Cerebellar cortex (tissue), 1 donor: ENCODE measurements at places on chromosomes 12 and 14.
A peak's percentile ranks its signal among the peaks of the same experiment; 100 is the strongest.

GRCh38 chr12:122996188-122996601 is 15.7 kb downstream of the ARL6IP4 start:
- DNase-seq: peak; percentile 35

- DNase-seq: peak; percentile 20
Measured at GRCh38 chr14:61101803-61102548, 120.9 kb downstream of the SLC38A6 start.

GRCh38 chr14:67673451-67673850 is 981 bp downstream of the VTI1B start:
- DNase-seq: no peak

GRCh38 chr14:90632871-90633270 is 183.4 kb downstream of the TTC7B start:
- DNase-seq: no peak

GRCh38 chr12:12890543-12891079 is 751 bp upstream of the GPRC5A start:
- DNase-seq: peak; percentile 75

- DNase-seq: no peak
Measured at GRCh38 chr12:38588624-38589305, 272.2 kb downstream of the ALG10B start.

GRCh38 chr12:96227365-96228106 is 33.4 kb downstream of the ELK3 start:
- DNase-seq: no peak

- DNase-seq: no peak
Measured at GRCh38 chr14:35934499-35934898, 108.4 kb downstream of the BRMS1L start.

- DNase-seq: peak; percentile 25
Measured at GRCh38 chr12:99450036-99450630, 197.4 kb upstream of the GARIN6 start.

DNA sequence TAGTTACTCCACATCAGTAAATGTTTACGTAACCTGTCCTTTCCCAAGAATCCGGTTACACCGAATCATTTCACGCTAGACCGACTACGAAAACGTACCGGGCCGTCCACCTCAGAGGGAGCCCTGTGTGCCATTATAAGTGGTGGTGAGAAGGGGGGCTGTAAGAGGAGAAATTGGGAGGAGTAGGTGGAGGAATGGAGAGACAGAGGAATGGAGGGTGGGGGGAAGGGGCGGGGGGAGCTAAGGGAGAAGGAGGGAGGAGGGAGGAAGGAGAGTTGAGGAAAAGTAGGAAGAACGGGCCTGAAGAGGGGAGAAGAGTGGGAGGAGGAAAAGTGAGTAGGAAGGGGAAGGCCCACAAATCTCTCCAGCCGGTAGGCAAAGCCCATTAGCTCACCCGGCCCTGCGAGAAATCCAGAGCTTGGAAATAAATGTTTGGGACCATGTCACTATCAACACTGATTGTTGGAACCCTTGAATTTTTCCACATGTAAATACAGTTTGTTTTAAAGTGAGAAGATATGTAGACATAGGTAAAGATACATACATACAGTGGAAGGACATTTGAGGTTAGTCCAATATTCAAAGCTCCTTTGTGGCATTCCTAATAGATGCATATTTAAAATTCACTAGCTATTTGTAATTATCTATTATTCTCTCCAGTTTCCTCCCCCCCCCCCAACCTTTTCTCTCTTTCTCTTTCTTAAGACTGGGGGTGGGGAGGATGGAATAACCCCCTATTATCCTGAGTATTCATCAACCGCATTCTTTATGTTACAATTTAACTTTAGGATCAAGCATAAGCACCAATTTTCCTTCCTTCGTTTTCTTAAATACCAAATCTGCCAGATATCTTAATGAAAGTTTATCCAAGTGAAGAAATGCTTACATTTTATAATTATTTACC is 2.1 kb upstream of the FOXG1 start:
- no peak for DNase-seq
